B cell (primary cell): ENCODE measurements at places on chromosomes 11 and 22. TPM values are rescaled to one million over a fixed set of nuclear protein-coding genes. Genes with fewer than 3 reads are reported as not detected.

Gene DBX1
- not detected in 2 replicates for total RNA-seq

Gene OR10A2
- total RNA-seq: not detected in 2 replicates

Gene C22orf31
- not detected in 2 replicates for total RNA-seq

Gene LMF2
- total RNA-seq: 128 and 132 TPM in 2 replicates

Gene TNNI2
- 1.6 and 2.9 TPM in 2 replicates for total RNA-seq
